ENCODE measurements at places on chromosomes 7 and 10.

DNA sequence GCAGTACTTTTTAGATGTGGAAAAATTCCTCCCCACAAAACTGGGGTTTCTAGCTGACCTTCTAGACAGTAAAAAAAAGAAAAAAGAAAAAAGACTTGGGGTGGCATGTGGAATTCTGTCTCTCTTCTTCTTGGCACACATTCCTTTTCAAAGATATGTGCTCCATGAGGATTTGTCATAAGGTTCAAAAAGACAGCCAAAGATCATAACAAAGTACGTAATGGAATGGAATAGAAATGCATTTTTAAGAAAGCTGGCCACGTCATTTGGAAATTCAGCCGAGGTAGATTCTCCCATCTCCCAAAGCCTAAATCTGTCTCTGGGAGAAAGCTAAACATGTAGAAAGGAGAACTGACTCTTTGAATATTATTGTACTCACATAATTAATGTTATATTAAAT, 381.3 kb upstream of the NFE2L3 start:
- no peak for DNase-seq

DNA sequence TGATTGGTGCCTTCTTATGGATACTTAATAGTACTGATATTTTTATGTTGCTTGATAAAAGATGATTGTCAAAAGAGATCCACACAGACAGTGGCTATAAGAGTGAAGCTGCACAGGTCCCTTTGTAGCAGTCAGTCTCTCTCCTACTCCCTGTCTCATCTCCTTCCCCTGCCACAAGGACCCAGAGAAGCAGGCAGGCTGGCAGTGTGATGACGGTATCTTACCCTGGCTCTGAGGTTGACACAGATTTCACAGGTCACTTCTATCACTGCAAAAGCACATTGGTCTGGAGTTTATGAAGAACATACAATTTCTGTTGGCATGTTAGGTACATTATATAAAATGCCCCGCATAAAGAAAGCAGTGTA, 64.4 kb upstream of the AHR start:
- no peak for DNase-seq

DNA sequence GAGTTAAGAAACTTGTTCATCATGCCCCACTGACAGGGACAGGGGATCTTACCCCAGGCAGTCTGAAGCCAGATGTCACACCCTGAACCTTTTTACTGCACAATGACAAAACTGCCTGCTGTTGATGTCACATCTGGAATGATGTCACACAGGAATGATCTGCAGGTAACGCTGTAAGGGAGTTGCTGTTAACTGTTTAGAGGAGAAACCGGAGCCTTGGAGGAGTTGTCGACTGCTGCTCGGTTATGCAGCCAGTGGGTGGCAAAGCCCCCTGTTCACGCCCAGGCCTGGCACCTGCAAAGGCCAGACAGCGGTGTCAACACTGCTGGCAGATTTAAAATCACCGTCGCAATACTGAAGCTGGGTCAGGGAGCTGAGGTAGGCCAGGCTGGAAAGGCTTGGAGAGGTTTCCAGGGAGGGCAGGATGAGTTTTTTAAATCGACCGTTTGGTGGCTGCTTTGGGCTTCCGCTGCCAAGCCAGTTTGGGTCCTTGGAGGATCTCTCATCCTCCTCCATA, 10.0 kb upstream of the SLIT1 start:
- DNase-seq: no peak

GRCh38 chr7:100965045-100965722, 4.2 kb upstream of the MUC12 start:
- DNase-seq: no peak

GRCh38 chr10:3898821-3899220, 113.8 kb upstream of the KLF6 start:
- no peak for DNase-seq

- no peak for DNase-seq
Measured at GRCh38 chr10:46220872-46221538, 65.8 kb upstream of the ANTXRL start.

- no peak for DNase-seq
Measured at GRCh38 chr10:123526356-123527064, 139.6 kb upstream of the GPR26 start.

DNA sequence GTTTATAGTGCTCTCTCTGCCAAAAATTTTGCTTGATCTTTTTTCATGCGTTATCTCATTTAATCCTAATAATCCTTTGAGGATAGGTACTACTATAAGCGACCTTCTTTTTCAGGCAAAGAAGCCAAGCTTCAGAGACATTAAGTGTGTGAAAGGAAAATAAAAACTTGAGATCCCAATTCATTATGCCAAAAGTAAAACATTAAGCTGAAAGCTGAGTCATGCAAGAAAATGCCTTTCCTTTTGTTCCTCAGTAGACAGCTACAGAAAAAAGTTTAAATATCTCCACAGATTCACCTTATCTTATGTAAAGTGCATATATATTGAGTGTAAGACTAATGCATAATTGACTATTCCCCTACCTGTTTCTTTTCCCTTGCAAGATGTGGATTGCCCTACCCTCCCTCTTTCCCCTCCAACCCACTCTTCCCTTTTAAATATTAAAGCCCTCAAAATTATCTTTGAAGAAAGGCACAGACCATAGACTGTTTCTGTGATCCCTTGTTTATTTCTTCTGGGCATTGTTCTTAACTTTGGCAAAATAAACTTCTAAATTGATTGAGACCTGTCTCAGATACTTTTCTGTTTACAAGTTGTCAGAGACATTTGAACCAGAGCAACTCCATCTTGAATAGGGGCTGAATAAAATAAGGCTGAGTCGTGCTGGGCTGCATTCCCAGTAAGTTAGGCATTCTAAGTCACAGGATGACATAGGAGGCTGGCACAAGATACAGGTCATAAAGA, 1139.9 kb upstream of the LRRN3 start:
- DNase-seq: no peak

- no peak for DNase-seq
Measured at GRCh38 chr10:7942859-7943258, 111.6 kb upstream of the GATA3 start.

DNA sequence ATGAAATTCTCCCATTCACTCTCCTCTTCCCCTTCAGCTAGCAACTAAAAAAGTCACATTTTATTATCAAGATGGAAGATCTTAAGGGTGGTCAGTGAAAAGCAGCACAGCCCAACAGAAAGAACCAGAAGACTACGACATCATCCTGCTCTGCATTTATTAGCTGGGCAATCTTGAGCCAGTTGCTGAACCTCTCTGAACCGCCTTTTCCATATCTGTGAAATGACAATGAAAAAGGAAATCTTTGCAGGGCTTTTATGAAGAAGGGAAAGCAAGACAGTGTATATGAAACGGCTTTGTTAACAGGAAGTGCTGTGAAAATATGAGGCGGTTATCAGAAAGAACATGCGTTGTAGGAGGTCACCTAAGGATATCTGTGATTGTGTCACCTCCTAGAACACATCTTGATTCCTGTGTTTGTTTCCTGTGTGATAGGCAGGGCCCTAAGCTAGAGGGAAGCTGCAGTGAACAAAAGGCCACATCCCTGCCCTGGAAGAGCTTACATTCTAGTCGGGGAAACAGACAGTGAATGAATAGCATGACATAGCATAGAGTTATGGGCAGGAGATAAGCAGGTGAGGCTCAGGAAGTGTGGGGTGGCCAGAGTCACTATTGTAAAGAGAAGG, 36.0 kb upstream of the KCNMA1 start:
- no peak for DNase-seq

GRCh38 chr7:154864523-154864891, 138.4 kb downstream of the PAXIP1 start:
- DNase-seq: no peak

- DNase-seq: no peak
Measured at GRCh38 chr7:100489121-100489520, 5.4 kb downstream of the NYAP1 start.

DNA sequence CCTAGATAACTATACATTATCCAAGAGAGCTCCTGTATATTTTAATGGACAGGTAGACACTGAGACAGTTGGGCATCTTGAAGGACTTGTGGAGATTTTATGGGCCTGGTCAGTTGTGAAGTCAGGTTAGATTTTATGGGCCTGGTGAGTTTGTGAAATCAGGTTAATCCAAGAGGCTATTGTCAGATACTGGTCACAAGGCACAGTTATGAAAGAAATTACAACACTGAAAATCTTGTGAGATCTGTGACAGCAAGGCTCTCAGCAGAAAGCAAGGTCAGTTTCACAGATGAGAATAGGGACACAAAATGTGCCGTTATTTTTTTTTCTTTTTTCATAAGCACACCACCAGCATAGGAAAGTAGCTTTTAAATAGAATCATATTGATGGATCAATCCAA, 167.6 kb downstream of the VTI1A start:
- DNase-seq: no peak

- DNase-seq: no peak
Measured at GRCh38 chr10:124231168-124232155, 138.1 kb upstream of the CHST15 start.

GRCh38 chr10:93591065-93591808, 9.8 kb downstream of the RBP4 start:
- DNase-seq: no peak

DNA sequence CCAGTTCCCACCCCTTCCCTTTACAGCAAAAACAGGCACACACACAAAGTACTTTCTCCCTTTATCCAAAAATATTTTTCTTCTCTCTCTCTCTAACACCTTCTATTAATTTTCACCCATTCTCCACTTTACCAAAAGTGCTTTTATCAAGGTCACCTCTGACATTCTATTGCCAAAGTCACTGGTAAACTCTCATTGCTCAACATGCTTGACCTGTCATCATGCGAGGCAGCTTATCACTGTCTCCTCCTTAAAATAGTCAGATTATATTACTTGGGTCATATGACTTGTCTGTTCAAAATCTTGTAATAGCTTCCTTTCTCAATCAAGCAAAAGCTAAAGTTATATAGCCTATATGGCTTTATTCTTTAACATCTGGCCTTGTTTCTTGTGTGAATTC, 28.6 kb downstream of the MACC1 start:
- DNase-seq: no peak

GRCh38 chr10:10350050-10350449, 667.6 kb upstream of the CELF2 start:
- DNase-seq: no peak

DNA sequence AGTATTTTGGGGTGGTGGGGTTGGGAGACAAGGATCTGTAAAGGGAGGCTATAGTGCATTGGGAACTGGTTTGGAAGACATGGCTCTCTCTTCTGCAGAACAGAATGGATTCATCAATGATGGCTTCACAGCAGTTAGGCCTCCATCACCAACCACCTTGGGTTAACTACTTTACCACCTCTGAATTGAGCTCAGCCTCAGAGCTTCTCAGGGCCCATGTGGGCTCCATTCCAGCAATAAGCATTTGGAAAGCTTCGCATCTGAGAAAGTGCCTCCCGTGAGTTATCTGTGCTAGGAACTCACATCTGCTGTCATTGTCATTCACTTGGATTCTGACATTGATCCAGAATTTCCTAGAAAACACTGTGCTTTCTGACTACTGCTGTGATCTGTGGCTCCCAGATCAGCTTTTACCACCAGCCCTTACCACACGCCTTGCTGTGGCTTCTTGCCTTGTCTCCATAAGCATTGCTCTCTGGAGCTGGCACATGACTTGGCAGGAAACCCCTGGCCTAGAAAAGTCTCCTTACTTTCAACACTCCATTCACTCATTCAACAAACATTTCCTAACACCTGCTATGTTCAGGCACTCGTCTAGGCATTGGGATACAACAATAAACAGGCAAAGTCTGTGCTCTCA, 70.7 kb upstream of the ADO start:
- peak; percentile 2 for DNase-seq

DNA sequence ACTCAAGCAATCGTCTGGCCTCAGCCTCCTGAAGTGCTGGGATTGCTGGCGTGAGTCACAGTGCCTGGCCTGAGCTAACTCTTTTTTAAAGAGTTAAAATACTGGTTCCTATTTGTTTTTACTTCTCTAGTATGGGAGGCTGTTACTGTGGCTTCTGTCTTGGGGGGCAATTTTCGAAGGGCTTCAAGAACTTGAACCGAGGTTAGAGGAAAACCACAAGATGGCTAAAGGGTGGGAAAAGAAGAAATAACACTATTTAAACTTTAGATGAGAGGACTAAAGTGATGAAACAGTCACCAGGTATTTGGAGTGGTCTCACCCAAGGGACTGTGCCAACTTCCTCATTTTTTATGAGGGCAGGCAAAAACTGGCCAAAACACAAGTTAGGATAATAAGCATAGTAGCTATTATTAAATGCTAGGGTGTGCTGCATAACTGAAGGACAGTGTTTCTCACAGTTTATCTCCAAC, 17.8 kb downstream of the MET start:
- DNase-seq: no peak

DNA sequence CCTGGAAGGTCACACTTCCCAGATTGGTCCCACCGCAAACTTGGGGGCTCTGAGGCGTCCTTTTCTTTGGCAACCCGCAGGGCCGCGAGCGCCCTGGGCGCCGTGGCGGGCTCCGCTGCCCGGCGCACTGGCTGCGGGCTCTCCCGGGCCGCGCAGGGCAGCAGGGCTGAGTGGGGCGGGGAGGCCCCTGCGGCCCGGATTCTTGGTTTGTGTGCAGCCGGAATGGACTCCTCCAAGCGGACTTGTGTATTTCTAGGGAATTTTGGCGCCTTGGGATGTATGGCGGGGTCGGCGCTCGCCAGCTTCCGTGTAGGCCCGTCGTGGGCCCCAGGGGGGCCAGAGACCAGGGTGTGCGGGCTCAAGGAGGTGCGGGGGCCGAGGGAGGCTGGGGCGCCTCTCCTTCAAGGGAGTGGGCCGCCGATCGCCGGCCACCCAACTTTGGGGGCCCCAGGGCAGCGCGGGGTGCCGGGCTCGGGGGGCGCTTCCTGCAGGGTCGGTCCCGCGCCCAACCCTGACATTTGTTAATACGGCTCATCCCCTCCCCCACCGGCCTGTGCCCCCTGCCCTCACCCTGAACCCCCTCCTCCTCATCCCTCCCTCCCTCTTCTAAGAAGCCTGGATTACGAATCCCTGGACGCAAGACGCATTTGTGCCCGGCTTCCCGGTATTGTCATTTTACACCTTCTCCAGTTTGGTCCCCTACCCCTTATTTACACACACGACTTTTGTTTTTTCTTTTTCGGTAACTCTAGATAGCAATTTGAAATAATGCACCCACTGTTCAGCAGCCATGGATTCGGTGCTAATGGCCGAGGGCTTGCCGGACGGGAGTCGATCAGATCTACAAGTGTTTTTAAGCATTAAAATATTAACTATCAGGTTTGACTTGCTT, 2.5 kb downstream of the TCF7L2 start:
- no peak for DNase-seq

- no peak for DNase-seq
Measured at GRCh38 chr10:43437141-43437870, 395 bp downstream of the ZNF487 start.
